Fibroblast of lung (primary cell): ENCODE measurements at places on chromosomes 12 and 14.
A peak's percentile ranks its signal among the peaks of the same experiment; 100 is the strongest.

GRCh38 chr14:103008768-103009357 lies 48.5 kb downstream of the CDC42BPB start:
- DNase-seq: peak; percentile 82

- no peak for DNase-seq
These were observed 27.2 kb upstream of the VSX2 start for GRCh38 chr14:74211945-74212580.

DNA sequence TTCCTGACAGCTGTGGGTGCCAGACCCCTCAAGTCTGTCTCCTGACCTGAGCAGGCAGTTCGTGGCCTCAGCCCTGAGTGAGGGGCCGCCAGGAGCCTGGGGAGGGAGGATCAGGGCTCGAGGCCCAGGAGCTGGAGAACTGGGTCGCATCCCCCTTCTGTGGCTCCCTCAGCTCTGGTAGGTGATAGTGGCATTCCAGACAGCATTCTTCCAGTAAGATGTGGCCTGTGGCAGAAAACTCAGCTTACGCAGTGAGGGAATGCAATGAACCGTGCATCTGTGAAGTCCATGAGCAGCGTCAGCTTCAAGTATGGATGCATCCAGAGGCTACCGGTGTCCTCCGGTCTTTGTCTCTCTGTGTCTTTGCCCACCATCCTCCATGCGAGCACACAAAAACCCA lies 28.4 kb upstream of the FBRSL1 start:
- DNase-seq: no peak

- peak; percentile 27 for DNase-seq
These were observed 238.8 kb downstream of the PPFIA2 start for GRCh38 chr12:81520064-81520945.

DNA sequence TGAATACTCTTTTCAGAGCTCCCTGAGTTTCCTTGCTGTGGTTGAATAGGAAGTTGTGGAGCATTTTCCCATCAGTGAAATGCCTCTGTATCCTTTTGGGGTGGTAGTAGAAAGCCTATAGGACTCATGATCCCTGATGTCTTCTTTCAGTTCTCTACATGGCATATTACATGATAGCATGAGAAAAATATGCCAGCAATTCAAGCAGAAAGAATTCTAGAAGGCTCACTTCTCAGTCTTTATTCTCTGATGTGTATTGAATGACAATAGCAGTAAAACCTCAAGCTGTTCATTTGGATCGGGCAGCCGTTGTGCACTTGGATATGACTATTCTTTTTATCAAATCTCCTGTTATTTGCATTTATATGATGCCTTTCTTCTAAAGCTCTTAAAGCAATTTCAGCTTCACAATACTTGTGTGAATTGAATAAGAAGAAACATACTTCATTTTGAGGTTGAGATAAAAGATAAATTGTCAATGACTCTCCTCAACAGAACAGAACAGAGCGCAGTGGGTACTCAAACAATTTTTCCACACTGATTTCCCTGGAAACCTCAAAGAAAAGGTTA lies 251.5 kb upstream of the FBXO33 start:
- DNase-seq: no peak

DNA sequence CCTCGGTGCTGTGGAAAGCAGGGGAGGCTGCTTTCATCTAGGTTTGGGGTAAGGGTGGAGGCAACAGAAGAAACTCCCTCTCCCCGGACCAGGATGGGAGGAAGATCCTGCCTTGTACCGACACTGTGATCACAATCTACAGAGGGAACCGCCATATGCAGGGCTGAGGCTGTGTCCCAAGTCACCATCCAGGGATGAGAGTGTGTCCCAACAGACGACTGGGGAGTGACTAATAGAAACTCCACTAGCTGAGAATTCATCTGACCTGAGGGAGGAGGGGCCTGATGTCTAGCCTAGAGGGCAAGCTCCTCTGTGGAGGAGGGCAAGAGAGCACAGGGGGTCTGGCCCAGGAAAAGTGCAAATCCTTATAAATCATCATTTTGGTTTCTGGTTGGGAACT lies 172.4 kb downstream of the CALM1 start:
- no peak for DNase-seq

GRCh38 chr14:24067133-24068082 lies 4.0 kb upstream of the CPNE6 start:
- DNase-seq: no peak

- no peak for DNase-seq
These were observed 62.6 kb upstream of the ESRRB start for GRCh38 chr14:76313303-76313702.

- DNase-seq: no peak
These were observed 370.6 kb downstream of the KCNH5 start for GRCh38 chr14:62674563-62675237.

- no peak for DNase-seq
These were observed 23.2 kb downstream of the GPR68 start for GRCh38 chr14:91221270-91221669.

DNA sequence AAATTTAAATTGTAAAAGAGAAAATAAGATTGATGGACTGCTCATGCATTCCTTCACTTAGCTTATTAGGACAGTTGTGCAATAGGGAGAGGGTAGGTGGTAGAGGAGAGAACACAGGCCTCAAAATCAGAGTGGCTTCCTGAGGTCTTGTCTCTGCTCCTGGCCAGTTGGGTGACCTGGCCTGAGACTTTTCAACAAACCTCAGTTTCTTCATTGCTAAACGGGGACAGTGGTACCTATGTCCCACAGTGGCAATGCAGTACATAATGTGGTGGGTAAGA lies 2.6 kb downstream of the MAP3K12 start:
- no peak for DNase-seq

DNA sequence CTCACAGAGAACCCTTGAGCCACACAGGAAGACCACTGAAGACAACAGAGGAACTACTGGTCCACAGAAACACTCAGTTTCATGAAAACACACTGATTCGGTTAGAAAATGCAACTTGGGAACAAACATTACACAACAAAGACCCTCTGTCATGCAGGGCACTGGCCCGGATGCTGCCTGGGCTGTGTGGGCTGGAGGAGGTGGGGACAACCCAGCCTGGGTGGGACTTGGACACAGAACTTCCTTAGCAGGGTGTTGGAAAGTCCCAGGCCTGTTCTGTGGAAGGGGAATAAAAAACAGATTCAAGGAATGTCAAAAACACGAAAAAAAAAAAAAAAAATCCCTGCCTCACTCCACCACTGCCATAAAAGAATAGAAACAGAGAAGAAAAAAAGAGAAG lies 181.0 kb downstream of the MON2 start:
- DNase-seq: no peak

DNA sequence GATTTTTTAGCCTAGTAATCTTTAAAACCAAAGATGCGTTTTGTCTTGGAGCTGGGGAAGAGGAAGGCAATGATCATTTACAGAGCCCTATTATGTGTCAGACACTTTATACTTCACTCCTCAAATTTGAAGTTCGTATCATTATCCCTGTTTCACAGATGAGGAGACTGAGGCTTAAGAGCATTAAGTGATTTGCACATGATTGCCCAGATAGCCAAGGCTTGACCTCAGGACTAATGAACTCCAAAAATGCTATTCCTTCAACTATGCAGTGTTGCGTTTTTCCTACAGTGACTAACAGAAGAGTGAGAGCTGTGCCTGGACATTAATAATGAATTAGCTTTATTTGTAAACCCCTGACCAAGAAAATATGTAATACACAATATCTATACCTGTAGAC lies 136.8 kb upstream of the EEA1 start:
- DNase-seq: no peak

GRCh38 chr12:20757-21156 lies 45.8 kb upstream of the IQSEC3 start:
- no peak for DNase-seq

DNA sequence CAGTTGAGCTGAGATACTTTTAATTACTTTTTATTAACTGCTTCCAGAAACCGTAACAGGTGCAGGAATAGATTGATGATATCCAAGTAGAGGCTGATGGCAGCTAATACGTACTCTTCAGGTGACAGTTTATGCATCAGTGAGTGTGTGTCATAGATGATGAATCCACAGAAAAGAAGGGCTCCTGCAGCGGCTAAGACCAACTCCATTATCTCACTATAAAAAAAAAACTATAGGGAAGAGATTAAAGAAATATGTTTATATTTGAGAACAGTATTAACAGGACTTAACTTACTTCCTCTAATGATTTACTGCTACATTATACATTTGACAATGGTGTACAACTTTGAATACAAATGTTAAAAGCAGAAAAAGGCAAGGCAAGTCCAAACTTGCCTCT lies 7.4 kb upstream of the LLPH start:
- DNase-seq: no peak

- no peak for DNase-seq
These were observed 474.1 kb downstream of the ETNK1 start for GRCh38 chr12:23099104-23099503.

- no peak for DNase-seq
These were observed 4.0 kb downstream of the CDK17 start for GRCh38 chr12:96396209-96396608.

GRCh38 chr14:31745741-31746140 lies 184.5 kb downstream of the NUBPL start:
- no peak for DNase-seq

DNA sequence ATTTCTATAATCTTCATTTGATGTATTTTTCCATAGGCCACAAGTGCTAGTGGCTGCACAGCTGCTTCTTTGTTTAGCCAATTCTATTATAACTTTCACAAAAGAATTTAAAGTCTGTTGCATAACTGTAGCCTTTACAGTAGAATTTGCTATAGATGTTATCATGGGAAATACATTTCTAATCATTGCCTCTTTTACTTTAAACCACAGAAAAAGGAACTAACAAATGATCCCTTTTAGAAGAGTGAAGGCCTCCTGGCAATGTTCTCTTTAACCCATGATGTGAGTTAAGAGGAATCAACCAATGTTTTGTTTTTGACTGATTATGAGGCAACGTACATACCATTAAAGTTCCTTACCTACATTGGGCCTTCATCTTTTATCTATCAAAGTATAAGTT lies 68.8 kb downstream of the RPL10L start:
- DNase-seq: no peak

GRCh38 chr12:27940756-27941402 lies 31.7 kb downstream of the PTHLH start:
- peak; percentile 67 for DNase-seq

- DNase-seq: peak; percentile 36
These were observed 97.9 kb downstream of the RERGL start for GRCh38 chr12:17992002-17992656.

DNA sequence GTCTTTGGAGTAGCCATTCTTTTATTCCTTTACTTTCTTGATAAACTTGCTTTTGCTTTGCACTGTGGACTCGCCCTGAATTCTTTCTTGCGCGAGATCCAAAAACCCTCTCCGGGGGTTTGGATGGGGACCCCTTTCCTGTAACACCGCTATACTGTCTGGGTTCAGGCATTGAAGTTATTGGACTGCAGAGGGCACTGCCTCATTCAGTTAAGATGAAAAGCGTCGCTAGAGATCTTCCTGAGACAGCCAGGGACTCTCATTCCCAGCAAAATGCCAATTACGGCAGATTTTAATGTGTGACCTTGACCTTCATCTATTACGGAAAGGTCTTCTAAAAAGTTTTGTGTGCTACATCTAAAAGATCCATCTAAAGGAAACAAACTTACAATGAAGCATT lies 17.3 kb upstream of the RIMKLB start:
- no peak for DNase-seq

DNA sequence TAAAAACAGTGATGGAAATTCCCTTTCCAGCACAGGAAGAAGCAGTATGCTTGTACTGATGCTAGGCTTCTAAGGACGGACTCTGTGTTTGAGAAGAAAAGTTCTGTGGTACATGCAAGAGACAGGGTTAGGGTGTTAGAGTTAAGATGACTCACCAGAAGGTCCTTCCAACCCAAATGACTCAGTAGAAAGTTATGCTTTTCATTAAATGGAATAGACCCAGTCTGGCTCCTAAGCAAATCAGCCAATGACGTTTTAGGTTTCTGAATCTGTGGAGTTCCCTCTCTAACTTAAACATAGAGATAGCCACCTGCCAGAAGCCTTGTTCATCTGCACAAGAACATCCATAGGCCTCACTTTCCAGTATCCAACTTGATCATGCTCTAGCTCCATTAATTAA lies 5.7 kb downstream of the PTHLH start:
- DNase-seq: peak; percentile 98

DNA sequence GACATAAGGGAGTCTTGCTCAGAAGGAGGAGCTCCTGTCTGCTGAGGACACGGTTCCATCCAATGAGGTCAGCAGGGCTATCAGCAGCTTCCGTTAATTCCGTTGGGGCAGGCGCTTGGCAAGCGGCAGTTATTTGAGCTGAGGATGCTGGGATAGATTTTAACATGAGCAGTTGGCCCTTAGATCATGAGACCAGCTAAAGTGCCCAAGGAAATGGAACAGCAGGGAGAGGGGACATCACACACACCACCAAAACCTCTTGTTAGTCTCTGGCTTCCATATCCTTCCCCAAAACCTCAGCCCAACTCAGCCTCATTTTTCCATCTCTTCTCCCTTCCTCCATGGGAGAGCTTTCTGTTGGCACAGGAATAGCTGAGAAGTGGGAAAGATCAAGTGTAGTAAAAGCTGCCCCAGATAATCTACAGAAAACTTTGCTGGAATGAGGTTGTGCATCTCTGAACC lies 138.7 kb upstream of the PZP start:
- DNase-seq: no peak

DNA sequence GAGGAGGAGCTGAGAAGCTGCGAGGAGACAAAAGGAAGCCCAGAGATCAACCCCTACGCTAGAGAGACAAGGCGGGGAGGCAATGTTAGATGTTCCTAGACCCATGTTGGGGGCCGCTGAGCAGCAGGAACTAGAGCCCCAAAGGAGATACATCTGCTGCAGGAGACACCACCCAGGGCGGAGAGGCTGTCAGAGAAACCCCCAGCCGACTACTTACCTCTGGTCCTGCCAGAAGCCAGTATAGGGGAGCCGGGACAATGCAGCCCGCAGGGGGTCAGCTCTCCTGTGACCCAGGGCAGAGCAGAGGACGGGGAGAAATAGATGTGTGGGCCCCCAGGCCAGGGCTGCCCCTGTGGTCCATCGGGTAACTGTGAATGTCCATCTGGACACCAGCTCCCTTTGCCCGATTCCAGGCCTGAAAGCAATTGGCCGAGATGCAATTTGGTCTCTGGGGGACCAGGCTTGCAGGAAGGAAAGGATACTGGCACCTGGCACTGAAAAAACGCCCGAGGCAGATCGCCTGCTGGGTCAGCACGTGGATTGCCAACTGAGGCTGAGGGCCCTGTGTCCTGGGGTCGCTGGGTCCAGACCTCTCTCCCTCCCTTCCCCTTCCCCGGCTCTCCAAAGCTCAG lies 34.9 kb downstream of the SYNE3 start:
- DNase-seq: no peak

DNA sequence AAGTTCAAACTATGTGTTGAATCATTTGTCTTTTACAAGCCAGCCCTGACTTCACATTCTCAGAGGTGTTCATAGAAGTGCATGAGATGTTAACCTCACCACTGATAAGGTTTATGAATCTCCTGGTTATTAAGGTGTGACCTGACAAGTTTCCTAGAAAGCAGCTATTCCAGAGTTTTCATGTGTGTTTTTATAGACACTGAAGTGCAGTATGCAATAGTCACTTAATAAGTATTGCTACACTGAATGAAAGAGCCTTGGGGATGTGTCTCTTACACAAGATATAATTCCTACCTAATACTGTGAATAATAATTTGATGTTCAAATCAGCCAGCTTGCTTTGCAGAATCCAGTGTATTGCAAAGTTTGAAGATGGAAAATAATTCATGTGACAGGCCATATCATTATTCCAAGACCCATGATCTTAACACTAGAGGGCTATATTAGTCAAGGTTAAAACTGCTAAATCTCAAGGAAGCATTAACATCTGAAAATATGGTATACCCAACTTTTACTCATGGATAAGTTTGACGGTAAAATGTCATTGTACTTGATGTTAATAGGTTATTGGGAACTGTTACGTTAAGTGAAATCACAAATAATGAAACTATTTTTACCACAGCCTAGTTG lies 13.0 kb downstream of the SLC25A3 start:
- DNase-seq: no peak
